Left renal pelvis (tissue), 4 donors: ENCODE measurements at places on chromosomes 12 and 14.

DNA sequence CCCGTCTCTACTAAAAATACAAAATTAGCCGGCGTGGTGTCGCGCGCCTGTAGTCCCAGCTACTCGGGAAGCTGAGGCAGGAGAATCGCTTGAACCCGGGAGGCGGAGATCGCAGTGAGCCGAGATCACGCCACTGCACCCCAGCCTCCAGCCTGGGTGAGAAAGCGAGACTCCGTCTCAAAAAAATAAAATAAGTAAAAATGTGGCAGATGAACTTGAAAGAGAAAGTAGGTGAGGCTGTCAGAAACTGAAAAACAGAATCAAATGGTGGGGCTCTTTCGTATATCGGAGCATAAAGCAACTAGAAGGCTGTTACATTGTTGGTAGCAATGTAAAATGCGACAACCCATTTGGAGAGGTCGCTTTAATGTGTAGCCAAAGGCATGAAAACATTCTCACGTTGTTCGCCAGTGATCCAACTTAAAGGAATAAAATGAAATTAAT is 767 bp upstream of the CCNT1 start:
- DNase-seq = no peak

GRCh38 chr12:120687578-120688289 is 785 bp downstream of the MLEC start:
- DNase-seq = no peak

- no peak for DNase-seq
Observed at GRCh38 chr12:57829025-57829777, 10.7 kb upstream of the AVIL start.

- no peak for DNase-seq
Observed at GRCh38 chr12:7079826-7080125, 12.5 kb downstream of the C1R start.

GRCh38 chr14:68564191-68564825 is 228.6 kb downstream of the ZFP36L1 start:
- DNase-seq = no peak
